ENCODE measurements at places on chromosomes 16 and 17.

GRCh38 chr17:55567240-55568214 lies 56.3 kb upstream of the SMIM36 start:
- DNase-seq, result no peak

GRCh38 chr16:75483222-75483621 lies 12.0 kb downstream of the CHST6 start:
- DNase-seq, result no peak

DNA sequence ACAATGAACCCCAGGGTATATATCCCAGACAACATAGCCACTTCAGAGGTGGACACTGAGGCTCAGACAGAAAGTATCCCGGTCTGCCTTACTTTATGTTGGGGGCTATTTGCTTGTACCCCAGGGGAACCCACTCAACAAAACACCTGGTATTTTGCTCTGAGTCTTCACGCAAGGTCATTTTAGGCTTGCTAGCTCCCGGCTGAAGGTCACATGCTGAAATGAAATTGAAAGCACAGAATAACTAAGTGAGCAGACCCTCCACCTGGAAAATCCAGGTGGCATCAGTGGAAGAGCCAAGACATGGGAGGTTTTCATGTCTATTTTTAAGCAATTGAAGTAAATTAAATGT lies 4.1 kb upstream of the KDM8 start:
- DNase-seq, result no peak

- no peak for DNase-seq
These were observed 5.6 kb downstream of the SLC25A10 start for GRCh38 chr17:81717766-81718089.

DNA sequence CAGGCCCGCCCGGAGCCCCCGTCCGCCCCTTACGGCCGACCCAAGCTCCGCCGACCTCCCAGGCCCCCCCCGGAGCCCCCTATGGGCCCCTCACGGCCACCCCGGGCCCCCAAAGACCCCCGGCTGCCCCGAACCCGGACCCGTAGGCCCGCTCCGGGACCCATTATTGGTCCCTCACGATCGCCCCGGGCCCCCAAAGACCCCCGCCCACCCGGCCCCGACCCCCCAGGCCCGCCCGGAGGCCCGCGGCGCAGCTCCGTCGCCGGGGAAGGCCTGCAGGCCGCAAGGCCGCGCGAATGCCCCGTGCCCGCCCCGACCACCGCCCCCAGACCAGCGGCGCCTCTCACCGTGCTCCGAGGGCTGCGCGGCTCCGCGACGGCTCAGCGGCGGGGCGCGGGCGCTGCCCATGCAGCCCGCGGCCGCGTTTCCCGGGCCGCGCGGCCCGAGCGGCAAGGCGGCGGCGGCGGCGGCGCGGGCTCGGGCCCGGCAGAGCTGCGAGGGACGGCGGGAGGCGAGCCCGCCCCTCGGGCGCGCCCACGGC lies 393 bp downstream of the ANKRD11 start:
- no peak for DNase-seq

DNA sequence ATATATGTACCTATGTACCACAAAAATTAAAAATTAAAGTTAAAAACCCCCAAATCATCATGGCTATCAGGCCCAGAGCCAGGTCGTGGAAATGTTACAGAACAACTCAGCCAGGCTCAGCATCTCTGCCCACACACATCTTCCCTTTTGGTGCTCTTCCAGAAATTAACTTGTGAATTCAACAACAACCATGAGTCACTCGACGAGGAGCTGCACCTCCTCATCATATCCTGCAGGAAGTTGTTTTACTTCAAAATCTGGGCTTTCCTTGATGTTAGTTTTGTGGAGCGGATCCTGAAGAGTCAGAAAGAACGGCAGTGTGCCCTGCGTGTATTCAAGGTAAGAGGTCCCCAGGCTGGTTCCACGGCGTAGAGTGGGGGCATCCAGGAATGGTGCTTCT lies 10.6 kb downstream of the FBXO39 start:
- no peak for DNase-seq

GRCh38 chr17:12605222-12605621 lies 60.5 kb upstream of the MYOCD start:
- peak; percentile 34 for DNase-seq

- peak; percentile 61 for DNase-seq
These were observed 458.0 kb upstream of the ASIC2 start for GRCh38 chr17:33750943-33751701.

GRCh38 chr16:71885261-71885650 lies 1.3 kb upstream of the ZNF821 start:
- no peak for DNase-seq

DNA sequence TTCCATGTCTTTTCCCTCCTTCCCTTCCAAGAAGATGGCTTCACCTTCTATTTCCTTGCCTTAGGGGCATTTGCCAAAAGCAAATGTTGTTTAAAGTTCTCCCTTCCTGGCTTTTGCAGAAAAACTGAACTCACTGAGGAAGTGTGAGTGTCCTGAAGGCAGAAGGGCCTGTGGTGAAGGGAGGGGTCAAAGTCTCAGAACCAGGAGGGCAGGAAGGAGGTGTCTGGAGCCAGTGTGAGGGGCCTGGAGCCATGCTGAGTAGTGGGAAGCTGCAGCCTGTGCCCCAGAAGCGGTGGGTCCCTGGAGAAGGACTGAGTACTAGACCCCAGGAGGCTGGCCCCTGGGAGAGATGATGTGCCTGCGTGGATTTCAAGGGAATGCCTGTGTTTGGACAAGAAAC lies 23.8 kb upstream of the SUPT4H1 start:
- DNase-seq, result peak; percentile 52

- DNase-seq, result no peak
These were observed 16.7 kb downstream of the RPRML start for GRCh38 chr17:46962374-46962790.

DNA sequence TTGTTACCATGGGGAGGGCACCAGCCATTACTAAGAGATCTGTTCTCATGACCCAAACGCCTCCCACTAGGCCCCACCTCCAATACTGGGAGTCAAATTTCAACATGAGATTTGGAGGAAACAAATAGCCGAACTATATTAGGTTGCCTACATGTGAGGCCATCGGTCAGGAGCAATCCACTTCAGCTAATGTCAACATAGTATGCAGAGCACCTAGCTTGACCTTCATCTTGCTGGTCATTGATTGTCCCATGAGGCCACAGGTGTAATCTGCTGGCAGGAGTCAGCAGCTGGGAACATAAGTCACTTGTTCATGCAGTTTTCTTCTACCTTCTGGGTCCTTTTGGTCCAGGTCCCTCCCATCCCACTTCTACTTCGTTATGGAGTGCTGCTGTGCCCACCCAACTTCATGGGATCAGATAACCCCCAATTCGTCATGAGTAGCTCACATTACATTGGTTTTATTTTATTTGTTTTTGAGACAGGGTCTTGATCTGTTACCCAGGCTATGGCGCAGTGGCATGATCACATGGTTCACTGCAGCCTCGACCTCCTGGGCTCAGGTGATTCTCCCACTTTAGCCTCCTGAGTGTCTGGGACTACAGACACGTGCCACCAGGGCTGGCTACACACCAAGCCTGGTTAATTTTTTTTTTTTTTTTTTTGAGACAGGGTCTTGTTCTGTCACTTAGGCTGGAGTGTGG lies 5.9 kb upstream of the KPNA2 start:
- no peak for DNase-seq

GRCh38 chr16:58345574-58346354 lies 46.5 kb upstream of the GINS3 start:
- no peak for DNase-seq

DNA sequence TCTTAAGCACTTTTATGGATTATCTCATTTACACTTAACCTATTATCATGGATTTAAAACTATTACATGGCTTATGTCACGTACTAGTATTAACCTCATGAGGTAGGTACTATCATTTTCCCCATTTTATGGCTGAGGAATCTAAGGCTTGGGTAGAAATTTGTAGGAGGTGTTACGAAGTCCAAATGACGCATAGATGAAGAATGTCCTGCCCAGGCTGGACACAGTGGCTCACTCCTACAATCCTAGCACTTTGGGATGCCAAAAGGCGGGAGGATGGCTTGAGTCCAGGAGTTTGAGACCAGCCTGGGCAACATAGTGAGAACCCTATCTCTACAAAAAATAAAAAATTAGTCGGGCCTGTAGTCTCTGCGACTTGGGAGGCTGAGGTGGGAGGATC lies 4.8 kb upstream of the C1QL1 start:
- DNase-seq, result no peak

GRCh38 chr17:31073411-31073810 lies 21.4 kb upstream of the NF1 start:
- peak; percentile 55 for DNase-seq

GRCh38 chr16:35737076-35737475 lies 2277.7 kb downstream of the TP53TG3F start:
- no peak for DNase-seq

DNA sequence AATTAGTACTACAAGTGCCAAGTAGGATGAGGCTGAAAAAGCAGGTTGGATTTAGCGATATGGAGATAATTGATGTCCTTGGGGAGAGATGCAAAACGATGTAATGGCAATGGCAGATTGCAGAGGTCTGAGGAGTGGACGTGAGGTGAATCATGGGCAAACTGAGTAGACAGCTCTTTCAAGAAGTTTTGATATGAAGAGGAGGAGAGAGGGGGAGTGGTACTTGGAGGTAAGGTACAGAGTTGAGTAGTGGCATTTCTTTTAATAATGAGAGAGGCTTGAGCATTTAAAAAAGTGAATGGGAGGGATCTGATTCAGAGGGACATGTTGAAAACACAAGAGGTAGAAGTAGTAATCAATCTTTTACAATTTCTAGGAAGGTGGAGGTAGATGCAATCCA lies 17.7 kb upstream of the VPS4A start:
- DNase-seq, result no peak

- DNase-seq, result no peak
These were observed 12.0 kb upstream of the SLC12A3 start for GRCh38 chr16:56852968-56853367.

GRCh38 chr16:26447570-26447969 lies 619.2 kb upstream of the C16orf82 start:
- DNase-seq, result no peak

- no peak for DNase-seq
These were observed 17.6 kb downstream of the GTF3C1 start for GRCh38 chr16:27531826-27532800.

- DNase-seq, result peak; percentile 52
These were observed 534 bp downstream of the ARL2BP start for GRCh38 chr16:57245472-57246113.

GRCh38 chr17:16924696-16925440 lies 47.0 kb downstream of the TNFRSF13B start:
- DNase-seq, result no peak

GRCh38 chr16:14491861-14492529 lies 138.1 kb downstream of the PARN start:
- DNase-seq, result no peak

DNA sequence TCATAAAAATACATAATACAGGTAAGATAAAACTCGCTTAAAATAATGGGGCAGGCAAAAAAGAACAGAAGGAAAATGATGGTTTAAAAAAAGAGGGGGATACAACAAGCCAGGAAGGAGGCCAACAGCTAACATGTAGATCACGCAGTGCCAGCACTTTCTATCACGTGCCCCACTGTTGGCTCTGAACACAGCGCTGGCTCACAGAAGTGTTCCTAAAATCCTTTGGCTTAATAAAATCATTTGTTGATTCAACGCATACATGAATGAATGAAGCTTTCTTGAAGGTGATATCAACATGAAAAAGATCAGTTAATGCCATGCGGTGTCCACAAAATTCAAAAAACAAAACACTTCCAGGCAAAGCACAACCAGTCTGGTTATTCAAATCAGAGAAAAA lies 8.5 kb downstream of the ITGAE start:
- DNase-seq, result no peak

DNA sequence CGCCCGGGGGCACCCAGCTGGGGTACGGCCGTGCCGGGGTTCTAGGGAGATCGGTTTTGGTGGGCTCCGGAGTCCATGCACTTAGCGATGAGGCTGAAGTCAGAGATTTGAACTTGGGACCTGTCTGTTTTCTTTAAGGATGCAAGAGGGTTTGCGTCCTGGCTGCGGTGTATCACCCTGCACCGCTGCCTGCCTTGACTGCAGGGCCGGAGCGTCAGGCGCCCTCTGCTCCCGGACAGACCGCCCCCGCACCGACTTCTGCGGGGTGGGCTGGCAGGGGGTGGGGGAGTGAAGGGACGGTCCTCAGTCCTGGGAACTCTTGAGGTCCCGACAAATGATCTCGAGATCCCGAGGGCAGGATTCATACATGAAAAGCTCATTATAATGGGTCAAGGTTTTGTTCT lies 701 bp downstream of the PDP2 start:
- DNase-seq, result no peak

- no peak for DNase-seq
These were observed 159.7 kb downstream of the USP31 start for GRCh38 chr16:22989598-22989997.

DNA sequence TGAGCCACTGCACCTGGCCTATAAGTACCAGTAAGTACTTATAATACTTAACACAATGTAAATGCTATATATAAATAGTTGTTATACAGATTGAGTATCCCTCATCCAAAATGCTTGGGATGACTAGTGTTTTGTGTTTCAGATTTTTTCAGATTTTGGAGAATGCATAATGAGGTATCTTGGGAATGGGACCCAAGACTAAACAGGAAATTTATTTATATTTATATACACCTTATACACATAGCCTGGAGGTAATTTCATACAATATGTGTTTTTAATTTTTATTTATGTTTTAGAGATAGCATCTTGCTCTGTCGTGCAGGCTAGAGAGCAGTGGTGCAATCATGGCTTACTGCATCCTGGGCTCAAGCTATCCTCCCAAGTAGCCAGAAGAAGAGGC lies 9.8 kb upstream of the GCSH start:
- DNase-seq, result no peak

DNA sequence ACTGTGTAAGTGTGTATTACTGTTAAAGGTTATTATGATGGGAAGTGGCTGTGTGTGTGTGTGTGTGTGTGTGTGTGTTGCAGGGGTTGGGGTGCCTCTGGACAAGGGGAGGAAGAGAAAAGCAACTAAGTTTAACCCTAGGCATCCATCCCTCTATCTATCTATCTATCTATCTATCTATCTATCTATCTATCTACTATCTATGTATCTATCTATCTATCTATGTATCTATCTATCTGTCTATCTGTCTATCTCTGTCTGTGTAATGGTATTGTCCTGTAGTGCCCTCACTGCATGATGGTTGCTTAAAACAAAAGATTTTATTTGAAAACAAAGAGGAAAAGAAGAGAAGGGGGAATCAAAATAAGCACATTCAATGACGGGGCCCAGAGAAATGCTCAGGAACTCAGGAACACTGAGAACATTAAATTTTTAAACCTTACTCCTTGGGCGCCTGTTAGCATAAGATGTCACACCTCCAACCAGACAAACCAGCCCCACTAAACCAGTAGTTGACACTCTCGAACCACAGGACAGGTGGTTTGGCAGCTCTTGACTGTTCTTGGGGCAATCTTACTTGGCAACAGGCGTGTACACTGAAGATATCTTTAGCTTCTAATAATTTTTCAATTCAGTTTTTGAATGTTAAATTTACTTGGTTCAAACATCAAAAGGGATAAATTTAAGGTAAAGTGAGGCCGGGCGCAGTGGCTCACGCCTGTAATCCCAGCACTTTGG lies 5.1 kb upstream of the RPL26 start:
- DNase-seq, result no peak

Measured in colonic mucosa (tissue), 4 donors.